ENCODE measurements at places on chromosomes 5 and 9.
A peak's percentile ranks its signal among the peaks of the same experiment; 100 is the strongest.

DNA sequence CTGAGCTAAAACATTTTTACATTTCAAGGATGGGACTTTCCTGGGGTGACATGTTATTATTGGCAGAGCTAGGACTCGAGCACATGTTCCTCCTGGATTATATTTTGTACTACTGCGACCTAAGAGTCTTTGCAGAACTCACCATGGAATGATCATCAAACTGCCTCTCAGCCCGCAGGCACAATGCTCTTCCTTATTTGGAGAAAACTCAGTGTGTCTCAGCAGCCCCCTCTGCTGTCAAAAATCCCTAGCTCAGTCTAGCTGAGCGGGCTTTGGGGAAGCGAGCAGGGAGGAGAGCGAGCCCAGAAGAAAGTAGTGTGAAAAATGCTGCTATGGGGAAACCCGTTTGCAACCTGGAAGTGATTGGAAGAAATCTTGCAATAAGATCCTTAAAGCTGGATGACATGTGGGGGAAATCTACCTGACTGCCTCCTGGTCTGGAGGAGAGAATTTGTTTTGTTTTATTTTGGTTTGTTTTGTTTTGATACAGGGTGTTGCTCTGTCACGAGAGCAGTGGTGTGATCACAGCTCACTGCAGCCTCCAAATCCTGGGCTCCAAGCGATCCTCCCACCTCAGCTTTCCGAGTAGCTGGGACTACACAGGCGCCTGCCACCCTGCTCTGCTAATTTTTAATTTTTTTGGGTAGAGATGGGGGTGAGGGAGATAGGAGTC lies 89.9 kb upstream of the CLINT1 start:
- peak; percentile 68 for DNase-seq

GRCh38 chr5:169413416-169413815 lies 112.5 kb upstream of the SLIT3 start:
- no peak for DNase-seq

- no peak for DNase-seq
Measured at GRCh38 chr9:128215491-128216409, 12.6 kb downstream of the DNM1 start.

DNA sequence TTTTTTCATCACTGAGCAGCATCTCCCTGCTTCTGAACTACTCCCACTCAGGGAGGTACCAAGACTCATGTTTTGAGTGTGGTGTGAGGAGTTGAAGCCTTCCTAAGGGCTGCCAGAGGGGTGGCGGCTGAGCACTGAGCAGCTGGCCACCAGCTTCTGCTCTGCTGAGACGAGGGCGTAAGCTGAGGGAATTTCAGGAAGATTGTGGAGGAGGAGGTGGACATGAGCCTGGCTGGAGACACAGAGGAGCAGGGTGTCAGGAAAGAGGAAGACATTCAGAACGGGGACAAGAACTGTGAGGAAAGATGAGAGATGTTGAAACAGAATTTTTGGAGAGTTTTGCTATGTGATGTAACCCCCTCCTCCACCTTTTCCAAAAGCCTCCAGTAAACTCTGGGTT lies 7.8 kb downstream of the LCP2 start:
- no peak for DNase-seq

DNA sequence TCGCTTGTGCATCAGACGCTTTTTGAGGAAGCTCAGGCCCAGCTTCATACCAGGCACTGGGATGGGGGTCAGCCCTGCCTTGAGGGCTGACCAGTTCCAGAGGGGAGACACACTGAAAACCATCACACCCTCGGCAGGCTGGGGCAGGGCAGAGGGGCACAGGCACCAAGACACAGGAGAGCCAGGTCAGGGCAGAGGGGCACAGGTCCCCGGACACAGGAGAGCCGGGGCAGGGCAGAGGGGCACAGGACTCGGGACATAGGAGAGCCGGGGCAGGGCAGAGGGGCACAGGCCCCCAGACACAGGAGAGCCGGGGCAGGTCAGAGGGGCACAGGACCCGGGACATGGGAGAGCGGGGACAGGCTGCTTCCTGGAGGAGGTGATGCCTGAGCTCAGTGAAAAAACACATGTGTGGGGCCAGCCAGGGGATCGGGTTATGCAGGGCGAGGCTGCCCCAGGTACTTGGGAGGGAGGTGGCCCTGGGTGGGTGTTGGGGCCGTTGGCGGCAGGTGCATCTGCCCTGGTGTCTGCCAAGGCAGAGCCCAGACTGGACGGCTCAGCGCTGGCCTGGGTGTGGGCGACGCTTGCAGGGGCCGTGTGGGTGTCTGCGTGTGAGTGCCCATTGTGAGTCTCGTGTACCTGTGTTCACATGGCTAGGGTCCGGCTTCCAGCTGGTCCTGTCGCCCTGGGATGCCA lies 15.1 kb upstream of the SLC2A6 start:
- DNase-seq, result no peak

DNA sequence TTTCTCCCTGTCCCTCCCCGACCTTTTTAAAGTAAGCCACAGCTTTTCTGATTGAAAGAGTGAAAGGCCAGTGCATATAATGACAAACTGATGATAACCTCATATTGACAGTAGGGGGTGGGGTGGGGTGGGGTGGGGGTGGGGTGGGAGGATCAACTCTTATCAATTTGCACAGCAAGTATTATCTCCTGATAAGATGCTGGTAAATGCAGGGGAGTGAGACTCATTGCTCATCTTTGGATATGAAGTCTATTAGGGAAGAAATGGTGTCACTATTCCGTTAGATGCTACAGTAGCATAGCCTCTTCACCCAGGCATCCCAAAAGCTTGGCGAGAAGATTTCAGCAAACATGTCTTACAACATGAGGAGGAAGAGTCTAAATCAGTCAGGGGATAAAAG lies 38.9 kb upstream of the HMGCS1 start:
- DNase-seq, result no peak

- no peak for DNase-seq
Measured at GRCh38 chr9:69317894-69318293, 7.1 kb upstream of the ENTREP1 start.
